ENCODE measurements at places on chromosomes 11 and 22.

GRCh38 chr11:113528982-113529381 lies 53.8 kb upstream of the DRD2 start:
- DNase-seq, result peak; percentile 41

DNA sequence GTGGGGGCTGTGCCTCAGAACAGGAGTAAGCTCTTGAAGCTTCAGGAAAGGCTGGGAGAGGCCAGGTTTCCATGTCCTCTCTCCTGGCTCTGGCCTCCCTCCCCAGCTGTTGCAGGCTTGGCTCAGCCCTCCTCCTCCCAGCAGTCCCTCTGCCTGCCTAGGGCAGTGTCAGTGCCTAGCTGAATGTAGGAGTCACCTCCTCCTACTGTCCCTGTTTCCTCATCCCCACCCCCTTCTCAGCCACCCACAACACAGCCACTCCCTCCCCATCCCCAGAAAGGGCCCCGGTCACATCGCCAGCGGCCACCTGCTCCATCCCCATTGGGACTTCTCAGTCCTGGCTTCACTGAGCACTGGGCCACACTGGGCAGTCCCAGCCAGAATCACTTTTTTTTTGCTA lies 2.9 kb upstream of the FBLN1 start:
- no peak for DNase-seq

- no peak for DNase-seq
Observed at GRCh38 chr11:59859673-59860072, 6.6 kb downstream of the TCN1 start.

DNA sequence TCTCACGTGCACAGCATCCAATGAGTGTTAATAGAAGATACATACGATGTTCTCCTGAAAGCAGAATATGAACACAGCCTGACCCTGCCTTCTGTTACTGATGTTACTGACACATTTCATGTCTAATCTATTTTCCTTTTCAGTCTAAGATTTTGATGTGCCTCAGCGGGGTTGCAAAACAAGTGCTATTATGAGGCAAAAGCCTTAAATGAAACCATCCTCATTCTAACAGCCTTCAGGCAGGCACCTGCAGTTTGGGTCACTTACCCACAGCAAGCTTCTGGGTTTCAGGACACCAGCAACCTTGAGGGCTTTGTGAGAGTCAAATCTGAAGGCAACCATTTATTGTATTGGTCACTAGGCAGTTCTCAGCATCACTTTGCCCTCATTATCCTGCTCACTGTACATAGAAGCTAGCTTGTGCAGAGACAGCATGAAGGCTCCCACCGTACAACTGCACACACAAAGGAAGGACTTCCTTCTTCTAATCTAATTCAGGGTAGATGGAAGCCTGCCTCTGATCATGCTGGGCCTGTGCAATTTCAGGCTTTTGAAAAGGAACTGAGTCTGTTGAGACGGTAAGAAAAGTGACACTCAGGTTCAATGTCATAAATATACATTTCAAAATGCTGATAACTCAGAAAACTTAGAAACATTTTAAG lies 183.2 kb upstream of the PITPNB start:
- no peak for DNase-seq

DNA sequence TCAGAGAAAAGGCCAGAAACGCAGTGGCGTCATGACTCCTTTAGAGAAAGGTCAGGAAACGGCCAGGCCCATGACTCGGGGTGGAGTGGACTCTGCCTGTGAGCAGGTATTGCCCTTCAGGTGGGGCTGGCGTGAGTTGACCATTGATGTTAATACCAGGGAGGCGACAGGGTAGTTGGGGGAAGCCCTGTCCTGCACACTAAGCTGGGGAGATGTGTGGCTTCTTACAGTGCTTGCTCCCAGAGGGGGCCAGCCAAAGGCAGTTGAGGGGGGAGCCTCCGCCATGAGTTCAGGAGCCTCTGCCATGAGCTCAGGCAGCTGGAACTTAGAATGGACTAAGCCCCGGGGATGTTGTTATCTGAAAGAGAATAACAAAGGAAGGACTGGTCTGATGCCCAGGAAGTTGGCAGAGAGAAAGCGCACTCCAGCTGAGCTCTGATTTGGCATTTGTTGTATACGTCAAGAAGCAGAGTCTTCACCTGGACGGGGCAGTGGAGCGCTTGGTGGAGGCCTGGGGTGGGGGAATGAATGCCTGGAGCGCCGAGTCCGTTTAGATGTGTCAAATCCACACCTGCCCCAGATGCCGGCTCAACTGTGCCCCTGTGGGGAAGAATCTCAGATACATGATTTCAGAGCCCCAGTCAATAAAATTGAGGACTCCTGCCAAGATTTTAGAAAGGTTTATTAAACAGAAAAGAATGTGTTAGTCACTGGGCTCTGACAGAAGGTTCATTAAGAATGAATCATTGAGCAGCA lies 222.5 kb downstream of the TBC1D22A start:
- peak; percentile 72 for DNase-seq

GRCh38 chr22:44393066-44393465 lies 80.3 kb upstream of the SHISAL1 start:
- no peak for DNase-seq

DNA sequence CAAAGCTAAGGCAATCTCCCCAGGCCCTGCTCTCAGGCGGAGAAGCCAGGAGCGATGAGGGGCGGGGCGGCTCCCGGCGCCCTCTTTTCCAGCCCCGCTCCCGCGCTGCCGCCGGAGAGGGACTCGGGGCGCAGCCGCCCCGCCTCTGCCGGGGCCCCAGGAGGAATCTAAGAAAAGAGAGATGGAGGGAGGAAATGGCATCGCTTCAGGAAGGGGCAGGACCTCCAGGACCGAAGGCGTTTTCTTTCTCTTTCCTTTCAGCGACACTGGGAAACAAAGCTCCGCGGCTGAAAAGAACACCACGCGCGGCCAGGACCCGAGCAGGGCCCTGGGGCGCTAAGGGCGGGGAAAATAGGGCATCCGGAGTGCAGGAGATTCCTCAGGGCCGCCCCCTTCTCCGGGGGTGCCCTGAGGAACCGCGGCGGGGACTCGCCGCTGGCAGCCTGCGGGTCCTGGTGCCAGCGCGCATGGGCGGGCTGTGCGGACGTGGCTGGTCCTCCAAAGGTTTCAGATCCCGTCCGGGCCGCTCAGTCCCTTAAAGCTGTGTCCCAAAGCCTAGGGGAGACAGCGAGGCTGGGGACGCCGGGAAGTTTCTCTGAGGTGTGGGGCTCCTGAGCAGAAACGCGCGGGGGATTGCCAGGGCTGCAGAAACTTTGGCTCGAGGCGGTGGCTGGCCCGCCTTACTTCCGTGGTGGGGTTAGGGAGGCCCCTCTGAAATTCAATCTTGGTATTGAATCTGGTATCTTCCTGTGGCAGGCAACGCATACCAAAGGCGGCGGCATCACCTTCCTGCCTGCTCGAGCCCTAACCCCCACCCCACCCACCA lies 2.8 kb upstream of the BSX start:
- no peak for DNase-seq

DNA sequence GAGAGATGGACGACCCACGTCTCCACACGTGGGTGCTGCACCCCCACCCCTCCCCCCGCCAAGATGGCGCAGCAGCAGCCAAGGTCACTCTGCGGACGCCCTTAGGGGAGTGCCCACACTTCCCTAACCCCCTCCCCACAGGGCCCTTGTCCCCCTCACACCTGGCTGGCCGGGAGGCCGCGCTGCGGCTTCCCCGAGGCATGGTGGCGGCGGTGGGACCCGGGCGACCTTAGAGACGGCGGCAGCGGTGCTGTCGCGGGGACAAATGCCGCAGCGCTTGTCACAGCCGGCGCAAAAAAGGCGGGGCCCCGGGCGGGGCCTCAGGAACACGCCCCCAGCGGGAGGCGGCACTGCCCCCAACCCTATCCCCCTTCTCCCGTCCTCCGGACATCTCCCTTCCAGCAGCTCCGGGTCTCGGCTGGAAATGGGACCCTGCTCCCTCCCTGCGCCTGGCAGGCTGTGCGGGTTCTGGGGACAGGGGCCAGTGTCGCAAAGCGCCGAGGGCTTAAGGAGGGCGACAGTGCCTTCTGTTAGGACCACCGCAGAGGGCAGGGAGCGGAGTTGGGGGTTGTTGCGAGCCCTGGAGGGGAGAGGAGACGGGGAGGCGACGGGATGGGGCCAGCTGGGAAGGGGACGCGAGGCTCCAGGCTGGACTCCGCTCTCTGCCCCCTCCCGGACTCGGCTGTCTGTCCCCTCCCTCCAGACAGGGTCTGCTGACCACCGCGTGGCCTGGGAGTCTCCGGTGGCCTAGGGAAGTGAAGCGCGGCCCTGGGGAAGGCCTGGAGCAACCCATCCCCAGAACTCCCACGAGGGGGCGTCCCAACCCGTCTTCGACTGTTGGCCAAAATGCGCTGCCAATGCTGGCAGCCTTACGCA lies at the start of gene CHCHD10:
Gene CHCHD10 (minus strand): TSS at position 300 of the 876 bp plus-strand sequence. CDS start 98 bp downstream, at position 202.
- DNase-seq, result no peak

DNA sequence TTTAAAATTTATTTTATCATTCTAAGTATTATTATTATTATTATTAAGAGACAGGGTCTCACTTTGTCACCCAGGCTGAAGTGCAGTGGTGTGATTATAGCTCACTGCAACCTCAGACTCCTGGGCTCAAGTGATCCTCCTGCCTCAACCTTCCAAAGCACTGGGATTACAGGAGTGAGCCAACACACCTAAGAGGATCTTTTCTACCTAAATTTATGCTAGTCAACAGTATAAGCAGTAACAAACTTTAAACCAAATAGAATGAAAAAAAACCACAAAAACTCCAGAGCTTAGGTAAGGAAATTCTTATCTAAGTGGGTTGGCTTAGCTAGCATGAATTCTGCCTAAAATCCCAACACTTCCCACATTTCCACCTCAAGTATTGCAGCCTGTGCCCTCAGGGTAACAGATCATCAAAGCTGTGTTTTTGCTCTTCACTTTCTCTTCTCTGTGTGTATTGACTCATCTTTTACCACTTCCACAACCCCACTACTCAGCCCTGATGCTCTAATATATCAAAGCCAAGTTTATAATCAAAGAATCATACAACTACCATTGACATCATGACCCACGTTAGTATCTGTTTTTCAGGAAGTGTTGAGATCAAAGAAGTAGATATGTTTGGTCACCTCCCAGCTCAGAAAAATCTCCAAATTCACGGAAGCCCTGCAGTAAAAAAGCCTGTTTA lies 93.7 kb upstream of the SPON1 start:
- DNase-seq, result peak; percentile 76

GRCh38 chr11:34029176-34029575 lies 22.4 kb upstream of the CAPRIN1 start:
- no peak for DNase-seq

GRCh38 chr11:114073007-114073827 lies 13.7 kb downstream of the ZBTB16 start:
- no peak for DNase-seq

GRCh38 chr11:93783765-93784144 lies 327 bp upstream of the MED17 start:
- no peak for DNase-seq

DNA sequence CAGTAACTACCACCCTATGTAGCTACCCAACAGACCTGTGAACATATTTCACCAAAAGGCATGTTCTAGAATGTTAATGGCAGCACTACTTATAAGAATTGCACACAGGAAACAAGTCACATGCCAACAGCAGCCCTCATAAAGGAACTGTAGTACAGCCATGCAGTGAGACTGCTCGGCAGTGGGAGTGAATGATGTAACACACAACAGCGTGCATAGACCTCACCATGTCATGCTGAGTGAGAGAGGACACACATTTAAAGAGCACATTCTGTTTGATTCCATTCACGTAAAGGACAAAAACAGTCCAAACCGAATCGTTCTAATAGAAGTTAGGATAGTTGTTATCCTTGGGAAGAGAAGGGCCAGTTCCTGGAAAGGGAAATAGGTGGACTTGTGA lies 27.2 kb upstream of the KIRREL3 start:
- DNase-seq, result no peak

DNA sequence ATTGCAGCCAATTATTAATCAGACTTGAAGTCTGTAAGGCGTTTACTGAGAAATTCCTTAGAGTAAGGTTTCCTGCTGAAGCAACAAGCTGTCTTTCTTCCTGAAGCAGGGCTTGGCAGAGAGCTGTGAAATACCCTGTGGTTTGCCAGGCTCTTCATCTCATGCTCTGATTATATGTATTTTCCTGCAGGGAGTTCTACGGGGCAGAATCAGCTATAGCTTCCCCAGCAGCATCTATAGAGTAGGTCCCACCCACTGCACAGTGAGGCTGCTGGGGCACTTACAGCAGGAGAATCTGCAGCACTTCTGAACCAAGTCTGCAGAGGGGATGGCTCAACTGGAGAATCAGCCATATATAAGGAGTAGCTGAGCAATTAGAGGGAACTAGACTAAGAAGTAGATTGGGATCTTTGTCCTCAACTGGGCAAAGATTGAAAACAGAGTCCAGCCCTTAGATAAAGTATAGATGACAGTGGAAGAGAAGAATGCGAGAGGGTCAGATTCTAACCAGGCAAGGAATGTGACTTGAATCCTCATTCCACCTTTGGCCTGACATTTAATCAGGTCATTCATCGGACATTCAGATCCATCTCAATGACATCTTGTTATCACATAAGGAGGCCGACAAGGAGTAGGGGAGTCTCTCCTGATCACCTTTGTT lies 37.6 kb downstream of the CNTF start:
- DNase-seq, result no peak

DNA sequence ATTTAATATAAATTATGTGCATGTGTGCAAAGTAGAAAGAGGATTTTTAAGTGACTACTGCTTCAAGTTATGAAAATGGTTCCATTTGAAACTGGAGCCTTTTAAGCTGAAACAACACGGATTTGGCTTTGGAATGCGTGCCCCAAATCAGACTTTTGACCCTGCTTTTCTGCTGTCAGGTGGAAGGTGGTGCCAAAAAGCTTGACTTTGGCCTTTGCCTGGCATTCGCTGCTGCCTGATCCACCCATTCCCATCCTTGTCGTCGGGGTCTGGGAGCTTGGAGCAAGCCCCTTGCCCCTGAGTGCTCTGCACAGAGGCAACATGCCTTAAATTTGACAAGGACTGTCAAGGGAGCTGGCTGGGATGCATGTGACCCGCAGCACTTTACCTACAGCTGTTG lies 335.3 kb upstream of the SYN3 start:
- no peak for DNase-seq

DNA sequence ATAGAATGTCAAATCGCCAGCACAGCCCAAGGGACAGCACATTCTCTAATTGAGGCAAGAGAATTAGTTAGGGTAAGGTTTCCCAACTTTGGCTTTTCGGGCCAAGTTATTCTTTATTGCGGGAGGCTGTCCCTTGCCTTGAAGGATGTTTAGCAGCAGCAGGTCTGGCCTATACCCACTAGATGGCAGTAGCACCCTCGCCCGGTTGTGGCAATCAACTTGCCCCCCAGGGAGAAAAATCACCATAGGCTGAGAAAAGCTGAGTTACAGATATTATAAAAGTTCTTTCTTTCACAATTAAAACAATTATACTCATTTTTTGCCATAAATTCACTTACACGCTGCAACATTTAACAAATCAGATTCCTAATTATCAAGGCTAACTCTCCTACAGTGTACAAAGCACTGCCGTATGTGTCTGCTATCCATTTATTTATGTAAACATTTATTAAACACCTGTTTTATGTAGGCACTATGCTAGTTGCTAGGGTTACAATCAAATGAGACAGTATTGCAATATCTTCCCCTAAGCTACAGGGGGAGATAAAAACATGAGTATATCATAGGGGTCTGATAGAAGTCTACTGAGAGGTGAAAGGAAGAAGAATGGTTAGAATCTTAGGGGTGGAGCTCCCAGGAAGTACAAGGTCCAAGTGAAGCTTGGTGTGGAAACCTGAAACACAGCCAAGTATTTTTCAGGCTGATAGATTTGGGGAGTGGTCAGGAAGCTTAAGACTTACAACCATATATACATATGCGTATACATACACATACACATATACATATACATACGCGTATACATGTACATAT lies 452.3 kb downstream of the RAB38 start:
- DNase-seq, result peak; percentile 8

GRCh38 chr22:37355174-37355573 lies 72.1 kb downstream of the ELFN2 start:
- no peak for DNase-seq

Data from HT1080 (cell line).